ENCODE measurements at places on chromosomes 1 and 21.

GRCh38 chr1:116391185-116391584 lies 18.1 kb downstream of the ATP1A1 start:
- no peak for DNase-seq

- DNase-seq, result no peak
Observed at GRCh38 chr1:45122724-45123123, 83.7 kb downstream of the ZSWIM5 start.

DNA sequence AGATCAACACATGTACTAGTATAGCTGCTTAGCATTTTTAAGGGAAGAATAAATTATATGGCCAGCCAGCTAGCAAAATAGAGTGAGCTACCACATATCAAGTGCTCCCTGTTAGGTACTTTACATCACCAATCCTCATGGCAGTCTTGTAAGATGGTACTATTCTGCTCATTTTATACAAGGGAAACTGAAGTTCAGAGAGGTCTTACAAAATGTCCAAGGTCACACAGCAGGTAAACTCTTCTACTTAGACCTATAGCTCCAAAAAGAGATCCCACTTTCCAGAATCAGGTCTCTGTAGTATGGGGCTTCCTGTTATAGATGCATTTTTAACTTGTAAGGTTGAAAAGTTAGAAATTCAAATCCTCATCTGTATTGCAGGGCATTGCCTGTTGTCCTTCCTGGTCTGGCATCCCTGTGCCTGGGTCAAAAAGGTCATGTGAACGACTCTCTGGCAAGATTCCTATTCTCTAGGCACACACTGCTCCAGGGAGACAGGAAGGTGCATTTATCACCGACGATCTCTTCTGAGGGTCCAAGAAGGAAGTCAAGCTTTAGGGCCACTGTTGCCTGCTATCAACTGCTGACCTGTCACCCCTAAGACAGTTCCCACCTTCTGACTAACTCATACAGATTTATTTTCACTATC lies 41.1 kb downstream of the TRIT1 start:
- DNase-seq, result no peak

GRCh38 chr1:186960861-186961260 lies 132.1 kb downstream of the PLA2G4A start:
- no peak for DNase-seq

- DNase-seq, result no peak
Observed at GRCh38 chr1:182279724-182280503, 111.7 kb downstream of the GLUL start.

DNA sequence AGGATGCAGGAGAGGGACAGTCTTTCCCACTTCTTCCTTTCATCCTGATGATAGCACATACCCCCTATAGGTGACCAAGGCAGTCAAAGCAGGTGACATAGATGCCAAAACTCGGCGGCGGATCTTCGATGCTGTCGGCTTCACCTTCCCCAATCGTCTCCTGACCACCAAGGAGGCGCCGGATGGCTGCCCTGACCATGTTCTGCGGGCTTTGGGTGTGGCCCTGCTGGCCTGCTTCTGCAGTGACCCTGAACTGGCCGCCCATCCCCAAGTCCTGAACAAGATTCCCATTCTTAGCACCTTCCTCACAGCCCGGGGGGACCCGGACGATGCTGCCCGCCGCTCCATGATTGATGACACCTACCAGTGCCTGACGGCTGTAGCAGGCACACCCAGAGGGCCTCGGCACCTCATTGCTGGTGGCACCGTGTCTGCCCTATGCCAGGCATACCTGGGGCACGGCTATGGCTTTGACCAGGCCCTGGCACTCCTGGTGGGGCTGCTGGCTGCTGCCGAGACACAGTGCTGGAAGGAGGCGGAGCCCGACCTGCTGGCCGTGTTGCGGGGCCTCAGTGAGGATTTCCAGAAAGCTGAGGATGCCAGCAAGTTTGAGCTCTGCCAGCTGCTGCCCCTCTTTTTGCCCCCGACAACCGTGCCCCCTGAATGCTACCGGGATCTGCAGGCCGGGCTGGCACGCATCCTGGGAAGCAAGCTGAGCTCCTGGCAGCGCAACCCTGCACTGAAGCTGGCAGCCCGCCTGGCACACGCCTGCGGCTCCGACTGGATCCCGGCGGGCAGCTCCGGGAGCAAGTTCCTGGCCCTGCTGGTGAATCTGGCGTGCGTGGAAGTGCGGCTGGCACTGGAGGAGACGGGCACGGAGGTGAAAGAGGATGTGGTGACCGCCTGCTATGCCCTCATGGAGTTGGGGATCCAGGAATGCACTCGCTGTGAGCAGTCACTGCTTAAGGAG lies 2.9 kb downstream of the NCDN start:
- no peak for DNase-seq

- no peak for DNase-seq
Observed at GRCh38 chr1:226655251-226656163, 83.6 kb downstream of the ITPKB start.

DNA sequence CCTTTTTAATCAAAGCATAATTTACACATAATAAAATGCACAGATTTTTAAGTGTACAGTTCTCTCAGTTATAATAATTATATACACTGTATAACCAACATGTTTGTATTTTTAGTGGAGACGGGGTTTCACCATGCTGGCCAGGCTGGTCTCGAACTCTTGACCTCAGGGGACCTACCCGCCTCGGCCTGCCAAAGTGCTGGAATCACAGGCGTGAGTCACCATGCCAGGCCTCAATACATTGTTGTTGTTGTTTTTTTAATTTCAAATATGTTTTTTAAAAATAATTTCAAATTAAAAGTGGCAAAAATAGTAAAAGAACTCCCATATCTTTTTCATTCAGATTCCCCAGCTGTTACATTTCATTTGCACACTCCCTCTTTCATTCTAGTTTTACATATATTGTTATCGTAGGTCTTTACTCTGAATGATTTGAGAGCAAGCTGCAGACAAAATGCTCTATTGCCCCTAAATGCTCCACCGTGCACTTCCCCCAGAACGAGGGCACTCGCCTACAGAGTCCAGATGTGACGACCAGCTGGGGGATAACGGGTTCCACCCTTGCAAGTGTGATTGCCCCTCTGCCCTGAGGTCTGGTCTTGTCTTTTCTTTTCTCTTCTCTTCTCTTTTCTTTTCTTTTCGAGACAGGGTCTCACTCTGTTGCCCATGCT lies 19.2 kb upstream of the RD3 start:
- no peak for DNase-seq

DNA sequence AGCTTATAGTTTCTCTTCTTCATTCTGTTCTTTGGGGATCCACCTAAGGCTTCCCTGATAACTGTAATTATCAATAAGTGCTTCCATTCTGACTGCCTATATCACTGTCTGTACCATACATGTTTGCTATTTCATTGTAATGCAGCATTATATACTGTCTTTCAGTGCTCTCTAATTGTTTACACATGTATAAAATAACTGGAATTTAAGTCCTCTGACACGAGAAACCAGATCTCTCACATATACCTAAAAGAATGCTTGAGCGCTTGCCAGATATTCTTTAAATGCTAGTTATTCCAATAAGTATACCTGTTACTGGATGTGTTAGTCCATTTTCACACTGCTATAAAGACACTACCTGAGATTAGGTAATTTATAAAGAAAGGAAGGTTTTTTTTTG lies 34.7 kb downstream of the CELF3 start:
- DNase-seq, result no peak

- DNase-seq, result no peak
Observed at GRCh38 chr21:16965424-16965823, 547.4 kb upstream of the CXADR start.

GRCh38 chr1:193537266-193538002 lies 351.0 kb upstream of the B3GALT2 start:
- peak; percentile 73 for DNase-seq

DNA sequence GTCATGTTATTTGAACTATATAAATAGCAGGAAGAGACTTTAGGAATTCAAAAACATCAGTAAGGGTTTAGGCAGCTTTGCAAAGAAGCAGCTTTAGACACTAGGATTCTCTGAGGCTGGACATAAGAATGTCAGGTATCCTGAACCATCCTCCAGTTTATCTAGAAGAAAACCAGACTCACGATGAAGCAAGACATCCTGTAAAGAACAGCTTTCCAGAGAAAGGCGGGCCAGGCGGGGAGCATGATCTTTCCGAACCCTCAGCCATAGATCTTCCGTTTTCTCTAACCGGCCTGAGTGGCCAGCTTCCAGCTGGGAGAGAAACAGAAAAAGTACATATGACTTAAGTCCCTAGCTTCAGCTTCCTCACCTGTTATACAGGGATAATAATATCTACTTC lies 39.3 kb upstream of the RBBP5 start:
- no peak for DNase-seq

DNA sequence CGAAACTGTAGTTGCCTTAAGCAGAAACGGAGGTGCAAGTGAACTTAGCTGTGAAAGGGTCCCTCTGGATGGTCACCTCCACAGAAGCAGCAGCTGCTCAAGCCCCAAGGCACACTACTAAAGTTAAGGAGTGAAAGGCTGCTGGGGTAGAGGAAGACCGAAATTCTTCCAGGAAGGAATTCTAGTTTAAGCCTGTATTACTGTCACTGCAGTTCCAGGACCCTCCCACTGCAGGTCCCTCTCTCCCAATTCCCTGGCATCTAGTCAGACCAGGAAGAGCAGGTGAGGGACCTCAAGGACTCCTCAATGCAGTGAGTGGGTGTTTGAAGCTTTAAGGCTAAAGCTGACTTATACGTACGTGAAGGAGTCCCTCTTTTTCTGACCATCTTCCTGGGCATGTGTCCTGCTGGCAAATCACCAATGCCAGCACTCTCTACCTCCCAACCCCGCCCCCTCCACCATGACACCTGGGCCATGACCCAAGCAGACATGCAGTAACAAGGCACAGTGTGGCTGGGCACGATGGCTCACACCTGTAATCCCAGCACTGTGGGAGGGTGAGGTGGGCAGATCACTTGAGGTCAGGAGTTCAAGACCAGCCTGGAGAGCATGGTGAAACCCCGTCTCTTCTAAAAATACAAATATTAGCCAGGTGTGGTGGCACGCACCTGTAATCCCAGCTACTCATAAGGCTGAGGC lies 57.2 kb downstream of the TGFBR3 start:
- DNase-seq, result no peak

- DNase-seq, result no peak
Observed at GRCh38 chr1:20571427-20571826, 17.5 kb upstream of the CDA start.

DNA sequence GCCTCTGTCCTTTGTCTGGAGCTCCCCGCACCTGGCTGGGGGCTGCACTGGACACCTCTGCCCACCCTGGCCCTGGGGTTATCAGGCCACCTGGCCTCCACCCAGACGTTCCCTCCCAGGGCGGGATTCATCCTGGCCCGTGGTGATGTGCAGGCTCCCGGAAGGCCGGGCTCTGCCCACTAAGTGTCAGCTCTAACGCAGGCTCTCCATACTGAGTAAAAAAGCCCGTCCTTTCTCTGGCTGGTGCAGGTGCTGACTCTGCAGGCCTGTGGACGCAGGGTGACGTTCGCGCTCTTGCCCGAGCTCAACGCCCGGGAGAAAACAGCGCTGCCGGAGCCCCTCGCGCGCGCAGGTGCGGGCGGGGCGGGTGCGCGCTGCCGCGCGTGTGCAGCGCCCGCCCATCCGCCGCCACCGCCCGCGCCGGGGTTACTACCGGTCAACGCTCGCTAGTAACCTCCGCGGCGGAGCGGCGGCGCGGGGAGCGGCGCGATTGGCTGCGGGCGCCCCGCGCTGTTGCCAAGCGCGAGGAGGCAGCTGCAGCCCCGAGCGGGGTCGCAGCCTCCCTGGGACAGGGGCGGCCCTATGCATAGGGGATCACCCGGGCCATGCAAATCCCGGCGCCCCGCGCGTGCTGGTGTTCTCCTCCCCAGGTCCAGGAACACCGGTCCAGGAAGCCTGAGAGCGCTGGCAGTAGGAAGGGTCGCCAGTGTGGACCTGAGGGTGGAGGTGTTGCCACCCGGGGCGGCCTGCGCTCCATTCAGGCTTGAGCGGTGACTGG lies 15.7 kb downstream of the ABCG1 start:
- peak; percentile 67 for DNase-seq

GRCh38 chr1:213387380-213388015 lies 336.5 kb downstream of the RPS6KC1 start:
- no peak for DNase-seq

DNA sequence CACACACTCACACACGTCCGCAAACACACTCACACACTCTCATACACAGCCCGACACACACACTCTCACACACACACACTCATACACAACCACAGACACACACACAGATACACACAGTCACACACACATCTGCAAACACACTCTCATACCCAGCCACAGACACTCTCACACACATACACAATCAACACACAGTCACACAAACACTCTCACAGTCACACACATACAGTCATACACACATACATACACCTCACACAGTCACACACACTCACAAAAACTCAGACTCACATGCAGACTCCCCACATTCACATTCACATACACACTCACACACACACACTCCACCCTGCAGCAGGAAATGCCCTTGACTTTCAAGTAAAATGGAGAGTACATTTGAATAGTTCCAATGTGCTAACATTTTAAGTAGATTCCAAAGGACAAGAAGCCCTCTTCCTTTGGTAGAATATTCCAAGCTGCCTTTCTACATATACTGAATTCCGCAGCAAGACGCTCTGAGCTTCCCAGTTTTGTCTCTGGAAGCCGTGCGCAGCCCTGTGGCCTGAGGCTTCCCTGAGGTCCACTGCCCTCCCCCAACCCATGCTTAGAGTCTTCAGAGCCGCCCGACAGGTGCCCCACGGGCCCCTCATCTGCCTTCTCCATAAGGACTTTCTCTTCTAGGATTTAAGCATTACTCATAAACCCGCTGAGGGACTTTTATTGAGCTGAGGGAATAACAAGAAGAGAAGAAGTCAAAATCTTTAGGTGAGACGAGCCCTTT lies 9.7 kb downstream of the BATF3 start:
- no peak for DNase-seq

- no peak for DNase-seq
Observed at GRCh38 chr21:33360281-33360680, 35.5 kb downstream of the IFNAR1 start.

DNA sequence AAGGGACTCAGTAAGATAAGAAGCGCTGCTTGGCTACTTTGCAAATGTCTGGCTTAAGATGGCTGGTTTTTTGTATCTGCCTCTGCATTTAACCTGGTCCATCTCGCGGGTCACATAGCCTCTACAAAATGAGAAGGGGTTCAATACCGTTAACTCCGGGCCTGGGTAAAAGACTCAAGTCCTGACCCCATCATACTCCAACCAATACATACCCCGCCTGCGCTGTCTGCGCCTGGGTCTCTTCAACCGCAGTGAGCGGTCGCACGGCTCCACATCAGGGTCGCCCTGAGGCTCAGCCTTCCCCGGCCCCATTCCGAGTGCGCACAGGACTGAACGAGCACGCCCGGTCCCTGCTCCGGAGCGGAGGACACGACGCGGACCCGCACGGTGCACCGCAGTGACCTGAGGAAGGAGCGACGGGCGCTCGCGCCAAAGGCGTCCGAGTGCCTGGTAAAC lies 558 bp upstream of the PGD start:
- no peak for DNase-seq

GRCh38 chr1:17549384-17549783 lies 9.9 kb downstream of the ARHGEF10L start:
- no peak for DNase-seq

- no peak for DNase-seq
Observed at GRCh38 chr21:44006017-44006619, 6.0 kb upstream of the TRAPPC10 start.

All from activated T-cell treated with anti-CD3 and anti-CD28 coated beads for 24 hours (primary cell).